ENCODE measurements at places on chromosomes 3 and 15.

DNA sequence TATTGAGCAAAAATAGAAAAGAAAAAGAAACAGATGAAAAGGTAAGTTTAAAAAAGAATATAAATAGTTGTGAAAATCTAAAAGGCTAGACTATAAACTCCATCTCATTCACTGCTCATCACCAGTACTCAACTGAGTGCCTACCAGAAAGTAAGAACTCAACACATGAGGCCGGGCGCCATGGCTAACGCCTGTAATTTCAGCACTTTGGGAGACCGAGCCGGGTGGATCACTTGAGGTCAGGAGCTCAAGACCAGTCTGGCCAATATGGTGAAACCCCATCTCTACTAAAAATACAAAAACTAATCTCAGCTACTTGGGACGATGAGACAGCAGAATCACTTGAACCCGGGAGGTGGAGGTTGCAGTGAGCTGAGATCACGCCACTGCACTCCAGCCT lies 19.3 kb downstream of the LSAMP start:
- DNase-seq, result no peak

DNA sequence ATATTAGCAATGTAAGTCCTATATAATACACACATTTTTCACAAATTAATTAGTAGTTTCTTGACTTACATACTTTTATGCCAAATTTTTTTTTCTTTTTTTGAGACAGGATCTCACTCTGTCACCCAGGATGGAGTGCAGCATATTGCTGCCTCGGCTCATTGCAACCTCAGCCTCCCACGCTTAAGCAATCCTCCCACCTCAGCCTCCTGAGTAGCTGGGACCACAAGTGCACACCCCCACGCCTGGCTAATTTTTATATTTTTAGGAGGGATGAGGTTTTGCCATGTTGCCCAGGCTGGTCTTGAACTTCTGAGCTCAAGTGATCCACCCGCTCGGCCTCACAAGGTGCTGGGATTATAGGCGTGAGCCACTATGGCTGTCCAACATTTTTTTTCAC lies 54.6 kb downstream of the RNF111 start:
- DNase-seq, result no peak

DNA sequence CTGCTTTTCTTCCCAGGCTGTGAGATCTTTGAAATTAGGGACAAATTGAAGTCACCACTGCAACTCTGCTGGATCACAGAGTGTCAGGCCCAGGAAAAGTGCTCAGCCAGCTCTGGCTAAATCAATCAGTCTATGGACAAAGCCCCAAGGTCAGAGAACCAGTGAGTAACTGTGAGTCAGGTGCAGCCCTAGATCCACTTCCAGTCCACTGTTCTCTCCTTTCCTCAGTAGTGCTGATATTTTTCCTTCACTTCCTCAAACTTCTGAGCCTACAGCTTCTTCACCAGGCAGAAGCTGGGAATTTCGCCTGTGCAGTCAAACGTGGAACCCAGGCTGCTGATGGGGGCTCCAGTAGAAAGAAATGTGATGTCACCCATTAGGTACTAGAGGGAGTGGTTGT lies 75.1 kb upstream of the TRIM42 start:
- no peak for DNase-seq

DNA sequence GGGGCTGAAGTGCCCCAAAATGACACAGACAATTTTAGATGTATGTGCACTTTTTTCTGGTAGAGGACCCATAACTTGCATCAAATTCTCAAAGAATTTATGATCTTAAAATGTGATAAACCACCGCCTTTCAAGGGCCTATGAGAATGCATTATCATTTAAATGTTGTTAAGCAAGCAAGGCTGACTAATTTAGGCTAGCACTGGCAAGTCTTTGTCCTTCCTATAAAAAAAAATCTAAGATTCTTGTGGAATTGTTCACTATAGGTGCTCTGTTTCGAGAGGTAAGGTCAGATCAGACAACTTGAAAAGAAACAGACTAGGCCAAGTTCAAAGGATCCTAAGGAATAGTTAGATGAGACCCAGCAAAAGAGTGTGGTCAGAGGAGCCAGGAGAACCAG lies 128.9 kb upstream of the PHLDB2 start:
- no peak for DNase-seq

DNA sequence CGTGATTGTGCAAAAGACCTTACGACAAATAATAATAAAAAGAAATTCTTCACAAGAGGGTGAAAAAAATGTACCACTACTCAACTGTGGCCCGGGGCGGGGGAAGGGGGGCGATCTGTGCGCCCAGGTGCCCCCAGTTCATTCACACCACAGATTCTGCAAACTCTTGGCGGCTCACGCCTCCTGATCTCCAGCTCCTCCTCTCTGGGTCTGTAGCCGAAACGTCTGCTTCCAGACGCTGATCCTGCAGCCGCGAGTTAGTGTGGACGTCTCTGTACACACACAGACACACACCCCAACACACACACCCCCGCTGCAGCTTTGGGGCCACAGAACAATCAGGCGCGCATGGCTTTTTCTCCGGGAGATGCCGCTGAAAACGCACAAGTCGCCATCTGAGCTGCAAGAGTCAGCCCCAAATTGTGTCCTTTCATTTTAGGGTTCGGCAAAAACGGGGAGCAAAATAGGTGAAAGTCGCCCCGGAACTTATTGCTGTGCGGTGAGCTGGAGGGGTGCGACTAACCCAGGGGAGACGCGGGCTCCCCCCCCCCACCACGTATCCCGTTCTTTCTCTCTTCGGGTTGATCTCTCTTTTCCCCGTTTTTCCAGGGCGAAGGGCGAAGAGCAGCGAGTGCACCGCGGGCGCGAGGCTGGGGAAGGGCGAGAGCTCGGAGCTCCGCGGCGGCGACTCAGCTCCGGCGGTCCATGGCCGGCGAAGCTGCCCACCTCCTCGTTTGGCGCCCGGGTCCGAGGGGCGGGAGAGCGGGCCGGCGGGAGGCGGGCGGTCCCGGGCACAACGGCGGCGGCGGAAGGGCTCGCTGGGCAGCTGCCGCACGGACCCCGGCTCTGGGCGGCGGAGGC lies 505 bp upstream of the WNT5A start:
- DNase-seq, result no peak
